T-helper 17 cell (primary cell): ENCODE measurements at places on chromosomes 4 and X.

GRCh38 chr4:93960450-93960849 lies 131.9 kb downstream of the ATOH1 start:
- no peak for DNase-seq

DNA sequence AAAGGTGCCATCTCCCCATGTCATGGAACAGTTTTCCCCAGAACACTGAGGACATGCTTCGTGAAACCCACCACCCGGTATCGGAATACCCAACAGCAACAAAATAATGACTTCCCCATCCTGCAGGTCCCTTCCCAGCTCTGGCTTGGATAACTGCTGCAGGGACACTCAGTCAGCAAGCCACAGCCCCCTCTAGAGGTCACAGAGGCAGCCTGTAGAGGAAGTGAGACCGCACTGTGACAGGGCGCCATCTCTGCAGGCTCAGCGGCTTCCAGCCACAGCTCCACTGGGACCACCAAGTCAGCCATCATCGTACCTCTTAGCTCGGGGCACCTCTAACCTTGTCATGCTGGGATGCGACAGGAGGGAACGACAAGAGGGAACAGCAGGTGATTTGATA lies 315.9 kb downstream of the LDB2 start:
- DNase-seq = no peak

- DNase-seq = no peak
These were observed 187.7 kb downstream of the SHROOM3 start for GRCh38 chr4:76622717-76623116.

DNA sequence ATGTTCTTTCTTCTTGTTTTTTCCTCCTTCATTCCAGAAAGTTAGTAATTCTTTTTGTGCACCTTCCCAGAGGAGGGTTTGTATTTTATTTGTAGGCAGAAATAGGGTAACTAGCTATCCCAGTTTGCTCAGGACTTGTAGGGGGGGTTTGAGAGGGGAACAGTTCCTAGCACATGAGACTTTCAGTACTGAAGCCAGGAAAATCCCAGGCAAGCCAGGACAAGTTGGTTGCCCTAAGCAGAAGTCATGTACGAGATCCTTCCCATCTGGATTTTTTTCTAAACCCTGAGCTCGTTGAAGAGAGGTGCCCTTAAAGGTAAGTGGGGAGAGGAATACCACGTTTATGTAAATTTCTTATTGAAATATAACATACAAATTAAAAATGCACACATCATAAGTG lies 15.6 kb upstream of the TAB3 start:
- no peak for DNase-seq

GRCh38 chrX:19789376-19789775 lies 98.0 kb downstream of the SH3KBP1 start:
- DNase-seq = no peak

- DNase-seq = no peak
These were observed 133.8 kb upstream of the ATP6AP2 start for GRCh38 chrX:40446921-40447320.

- no peak for DNase-seq
These were observed 114.6 kb downstream of the DDIT4L start for GRCh38 chr4:100075486-100076270.

GRCh38 chr4:125091541-125091940 lies 223.2 kb upstream of the FAT4 start:
- no peak for DNase-seq

DNA sequence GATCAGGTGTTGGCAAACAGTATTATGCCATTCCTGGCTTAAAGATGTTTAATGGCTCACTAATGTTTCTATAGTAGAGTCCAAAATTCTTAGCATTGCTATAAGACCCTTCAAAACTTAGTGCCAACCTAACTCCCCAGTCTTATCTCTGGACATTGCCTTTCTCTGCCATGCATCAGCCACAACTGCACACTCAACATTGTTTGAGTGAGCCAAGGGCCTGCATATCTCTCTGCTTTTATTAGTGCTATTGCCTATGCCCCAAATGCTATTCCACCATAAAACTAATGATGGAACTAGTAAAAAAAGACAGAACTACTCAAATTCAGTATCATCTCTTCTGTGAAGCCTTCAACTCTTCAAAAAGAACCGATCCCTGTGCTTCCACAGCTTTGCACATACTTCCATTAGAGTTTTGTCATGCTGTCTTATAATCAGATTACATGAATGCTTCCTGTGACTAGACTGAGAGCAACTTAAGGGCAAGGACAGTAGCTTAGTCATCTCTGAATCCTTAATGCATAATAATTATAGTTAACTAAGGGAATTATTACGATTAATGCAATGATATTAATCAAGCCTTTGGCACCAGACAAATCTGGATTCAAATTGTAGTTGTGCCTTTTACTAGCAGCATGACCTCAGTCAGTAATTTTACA lies 53.7 kb downstream of the CHM start:
- DNase-seq = no peak

DNA sequence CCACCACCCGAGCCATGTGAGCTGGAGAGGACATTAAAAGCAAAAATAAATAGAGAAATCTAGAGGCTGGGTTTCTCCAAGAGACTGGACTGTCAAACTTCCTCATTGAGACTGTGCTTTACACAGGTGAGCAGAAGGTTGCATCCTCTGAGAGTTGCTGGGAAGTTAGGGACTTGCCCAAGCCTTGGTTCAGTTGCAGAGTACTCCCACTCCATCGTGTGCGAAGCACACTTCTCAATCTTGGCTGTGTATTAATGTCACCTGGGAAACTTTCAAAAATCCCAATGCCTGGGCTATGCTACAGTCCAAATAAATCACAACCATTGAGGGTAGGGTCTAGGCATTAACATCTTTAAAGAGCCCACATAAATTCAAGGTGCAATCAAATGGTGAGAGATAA lies 89.2 kb downstream of the ZNF330 start:
- DNase-seq = no peak

DNA sequence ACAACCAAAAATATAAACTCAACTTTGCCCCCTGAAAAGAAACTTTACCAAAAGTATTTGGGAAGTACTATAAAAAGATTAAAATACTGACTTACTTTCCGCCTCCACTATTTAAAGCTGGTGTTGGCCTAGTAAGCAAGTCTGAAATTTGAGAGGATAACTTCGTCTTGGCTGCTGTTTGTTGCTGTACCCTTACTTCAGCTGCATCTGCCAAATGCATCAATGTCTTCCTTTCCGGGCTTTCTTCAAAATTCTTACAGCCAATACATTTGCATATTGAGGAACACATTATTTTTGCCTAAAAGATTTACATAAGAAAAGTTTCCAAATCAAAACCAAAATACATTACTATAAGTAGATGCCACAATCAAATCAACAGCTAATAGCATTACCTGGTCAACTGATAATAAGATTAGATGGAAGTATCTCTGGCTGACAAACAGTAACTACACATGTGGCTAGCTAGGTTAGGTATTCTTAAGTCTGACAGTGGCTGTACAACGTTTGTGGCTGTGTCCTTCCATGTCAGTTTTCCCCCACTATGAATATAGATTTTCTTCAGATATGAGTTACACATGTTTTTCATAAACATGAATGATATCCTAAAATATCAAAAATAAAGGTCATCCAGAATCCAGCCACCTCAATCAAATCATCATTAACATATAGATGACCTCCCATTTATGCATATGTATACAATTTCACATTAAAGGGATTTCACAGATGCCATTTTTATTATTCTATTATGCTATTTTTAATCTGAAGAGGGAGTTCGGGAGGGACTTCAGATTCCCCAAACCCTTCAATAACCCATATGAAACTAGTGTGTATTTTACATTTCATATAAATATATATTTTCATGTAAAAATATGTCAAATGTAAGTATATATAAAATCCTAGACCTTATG lies 30.6 kb downstream of the THAP9 start:
- no peak for DNase-seq

GRCh38 chrX:21658746-21659145 lies 616 bp upstream of the KLHL34 start:
- no peak for DNase-seq

DNA sequence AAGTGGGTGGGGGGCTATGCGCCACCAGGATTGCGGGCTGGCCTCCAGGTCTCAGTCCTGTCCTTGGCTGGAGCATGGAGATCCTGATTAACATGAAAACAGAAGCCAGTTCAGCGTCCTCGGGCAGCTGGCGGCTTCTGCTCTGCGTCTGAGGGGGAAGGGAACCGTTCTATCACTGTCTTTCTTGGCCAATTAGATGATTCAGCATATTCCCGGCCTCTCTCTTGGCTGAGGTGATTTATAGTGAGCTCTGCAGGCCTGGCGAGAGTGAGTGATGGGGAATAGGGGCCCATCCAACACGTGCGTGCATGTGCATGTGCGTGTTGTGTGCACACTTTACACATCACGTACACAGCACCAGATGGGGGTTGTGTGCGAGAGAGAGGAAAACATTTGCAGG lies 145.8 kb upstream of the ATP6AP2 start:
- DNase-seq = no peak

- DNase-seq = no peak
These were observed 86.5 kb upstream of the RPL34 start for GRCh38 chr4:108533876-108534275.

- no peak for DNase-seq
These were observed 71.3 kb upstream of the ENOX2 start for GRCh38 chrX:130974323-130974722.

- no peak for DNase-seq
These were observed 167.4 kb downstream of the HS3ST1 start for GRCh38 chr4:11261066-11261850.

DNA sequence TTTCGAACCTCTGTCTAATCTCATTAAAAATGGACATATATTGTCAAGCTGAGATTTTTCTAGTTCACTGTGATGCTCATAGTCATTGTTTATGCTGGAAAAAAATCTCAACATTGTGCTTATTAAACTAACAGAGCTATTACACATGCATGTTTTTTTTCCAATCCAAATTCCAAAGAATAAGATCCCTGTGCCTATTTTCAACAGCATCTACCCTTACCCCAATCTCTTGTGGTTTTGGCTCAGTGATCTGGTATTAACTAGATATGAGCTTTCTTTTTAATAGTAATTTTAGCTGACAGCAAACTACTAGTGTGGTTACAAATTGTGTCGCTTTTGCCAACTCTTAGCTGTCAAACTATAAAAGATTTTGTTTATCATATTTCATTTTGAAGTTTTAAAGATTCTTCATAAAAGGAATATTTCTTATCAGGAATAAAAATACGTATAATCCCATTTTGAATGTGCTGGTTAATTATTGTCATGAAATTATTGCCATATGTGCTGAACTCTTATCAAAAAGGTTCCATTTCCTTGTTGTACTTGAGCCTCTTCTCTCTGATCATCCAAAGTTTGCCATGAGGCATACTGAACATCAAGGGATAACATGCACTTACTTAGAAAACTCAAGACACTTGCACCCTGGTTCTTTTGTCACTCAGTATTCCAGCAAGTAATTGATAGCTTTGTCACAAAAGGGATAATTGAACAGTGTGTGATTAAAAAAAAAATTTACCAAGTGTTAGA lies 241.2 kb downstream of the ARHGAP24 start:
- no peak for DNase-seq

DNA sequence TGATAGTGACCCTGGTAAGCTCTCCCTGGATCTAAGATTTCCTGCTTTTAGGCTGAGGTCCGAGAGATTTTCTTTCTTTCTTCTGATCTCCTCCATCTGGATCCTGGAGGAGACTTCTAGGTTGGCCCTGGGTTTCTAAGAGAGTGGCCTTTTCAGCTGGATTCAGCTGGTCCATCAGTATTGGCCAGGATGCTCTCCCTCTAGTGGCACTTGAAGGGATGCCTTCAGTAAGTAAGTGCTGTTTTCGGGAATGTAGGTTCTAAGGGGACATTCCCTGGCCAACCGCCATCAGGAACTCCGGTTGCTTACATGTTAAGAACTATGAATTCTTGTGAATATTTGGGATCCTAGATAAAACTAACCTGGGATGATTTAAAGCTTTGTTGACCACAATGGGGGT lies 56.9 kb downstream of the SERTM2 start:
- no peak for DNase-seq

GRCh38 chrX:111560801-111561200 lies 49.4 kb downstream of the SERTM2 start:
- DNase-seq = no peak

GRCh38 chr4:113684534-113685091 lies 76.9 kb downstream of the CAMK2D start:
- no peak for DNase-seq

DNA sequence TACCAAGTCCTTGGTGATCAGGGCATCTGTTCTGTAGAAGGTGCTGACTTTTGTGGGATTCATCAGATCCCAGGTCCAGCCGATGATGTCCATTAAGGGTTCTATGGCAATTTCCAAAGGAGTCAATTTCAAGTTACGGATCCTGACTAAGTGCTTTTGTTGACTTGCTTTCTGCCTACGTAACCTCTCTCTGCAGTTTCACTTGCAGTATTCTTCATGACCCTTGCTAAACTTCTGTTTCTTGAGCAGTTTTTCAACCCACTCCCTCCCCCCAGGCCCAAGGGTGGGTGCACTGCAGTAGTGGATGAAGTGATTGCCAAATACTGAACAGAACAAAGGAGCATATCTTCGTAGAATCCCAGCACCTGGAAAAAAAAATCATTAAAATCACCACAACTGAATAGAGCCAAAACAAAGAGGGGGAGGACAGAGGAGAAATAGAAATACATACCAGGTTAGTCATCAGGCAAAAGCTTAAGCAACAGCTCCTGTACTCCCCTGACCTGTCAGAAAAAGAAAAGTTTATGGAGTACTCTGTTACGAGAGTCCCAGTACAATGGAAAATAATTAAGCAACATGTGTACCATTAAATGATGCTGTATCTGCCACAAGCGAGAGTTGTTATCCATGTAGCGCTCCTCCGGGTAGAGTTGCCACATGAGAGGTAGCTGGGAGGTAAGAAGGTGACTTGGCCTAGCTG lies 5.8 kb downstream of the CMC4 start:
- DNase-seq = no peak

DNA sequence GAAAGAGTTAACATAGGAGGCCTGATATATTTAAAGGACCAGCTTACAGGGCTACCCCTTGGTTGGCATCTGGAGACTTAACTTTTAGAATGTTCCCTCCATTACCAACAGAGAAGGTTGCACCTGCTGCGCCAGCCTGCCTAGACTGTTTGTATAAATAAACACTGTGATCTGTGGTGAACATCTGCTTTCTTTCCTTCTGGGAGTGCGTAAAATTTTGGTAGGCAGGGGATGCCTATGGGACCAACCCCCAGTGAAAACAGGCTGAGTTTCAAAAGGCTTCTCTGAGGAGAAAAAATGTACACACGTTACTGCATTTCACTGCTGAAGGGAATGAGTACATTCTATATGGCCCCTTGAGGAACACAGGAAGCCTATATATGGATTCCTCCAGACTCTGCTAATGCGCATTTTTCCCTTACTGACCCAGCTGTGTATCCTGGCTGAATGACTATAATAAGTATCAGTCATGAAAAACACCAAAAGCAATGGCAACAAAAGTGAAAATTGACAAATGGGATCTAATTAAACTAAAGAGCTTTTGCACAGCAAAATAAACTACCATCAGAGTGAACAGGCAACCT lies 13.8 kb downstream of the CENPC start:
- DNase-seq = no peak

DNA sequence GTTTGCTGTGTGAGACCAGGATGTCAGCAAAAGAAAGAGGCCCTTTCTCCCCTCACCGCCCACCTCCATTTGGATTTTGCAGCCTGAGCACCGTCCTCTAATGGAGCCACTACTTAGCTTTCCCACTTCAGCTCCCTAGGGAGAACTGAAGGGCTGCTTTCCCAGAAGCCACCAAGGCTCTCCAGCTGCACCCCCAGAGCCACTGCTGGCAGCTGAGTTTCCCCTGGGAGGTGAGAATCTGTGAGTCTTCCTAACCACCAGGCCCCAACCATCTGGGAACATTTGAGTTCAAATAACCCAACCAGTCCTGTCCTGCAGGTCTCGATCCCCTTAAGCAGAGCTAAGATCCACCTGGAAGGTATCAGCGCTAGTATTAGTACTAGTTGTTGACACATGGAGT lies 173.1 kb upstream of the USP9X start:
- DNase-seq = no peak
